Renal cortex interstitium (tissue), 15 donors: ENCODE measurements at places on chromosomes 13 and 19.
A peak's percentile ranks its signal among the peaks of the same experiment; 100 is the strongest.

DNA sequence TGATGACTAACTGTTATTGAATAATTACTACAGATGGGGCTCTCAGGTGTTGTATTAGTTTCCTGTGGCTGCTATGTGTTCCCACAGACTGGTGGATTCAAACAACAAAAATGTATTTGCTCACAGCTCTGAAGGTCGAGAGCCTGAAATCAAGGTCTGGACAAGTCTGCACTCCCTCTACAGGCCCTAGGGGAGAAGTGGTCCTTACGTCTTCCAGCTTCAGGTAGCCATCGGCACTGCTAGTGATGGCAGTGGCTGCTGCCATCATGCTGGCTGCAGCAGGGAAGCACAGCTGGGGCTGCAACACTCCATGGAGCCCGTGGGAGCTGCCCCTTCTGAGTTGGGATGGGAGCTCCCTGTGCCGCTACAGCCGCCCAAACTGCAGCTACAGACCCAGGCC, 1.9 kb downstream of the TEX26 start:
- no peak for DNase-seq

- DNase-seq: peak; percentile 16
Measured at GRCh38 chr13:92573467-92574057, 653.0 kb upstream of the GPC6 start.

DNA sequence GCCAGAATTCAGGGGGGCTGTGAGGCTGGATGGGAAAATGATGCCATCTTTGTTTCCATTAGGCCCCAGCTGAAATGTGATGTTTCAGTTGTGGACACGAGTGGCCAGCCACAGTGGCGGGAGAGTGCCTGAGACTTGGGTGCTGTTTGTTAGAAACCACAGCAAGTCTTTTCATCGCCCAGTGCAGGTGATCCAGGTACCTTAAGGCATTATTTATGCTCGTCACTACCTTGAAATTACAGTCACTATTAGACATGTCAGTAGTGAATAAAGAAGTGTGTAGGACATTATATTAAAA, 82.5 kb upstream of the TM9SF2 start:
- no peak for DNase-seq

- DNase-seq: peak; percentile 92
Measured at GRCh38 chr19:11798391-11799330, at the start of gene ZNF491. Gene ZNF491 (plus strand): TSS chr19:11798523. CDS start chr19:11805954, 7,431 bp downstream.

- no peak for DNase-seq
Measured at GRCh38 chr19:49520705-49521319, 7.0 kb upstream of the RCN3 start.
